ENCODE measurements at places on chromosomes 13 and 19. TPM values are rescaled to one million over a fixed set of nuclear protein-coding genes. Genes with fewer than 3 reads are reported as not detected.

ARID3A gene
- total RNA-seq: 10.2 TPM

ATXN8OS gene
- not detected for total RNA-seq

P2RY11 gene
- 43.1 TPM for total RNA-seq

TMEM38A gene
- total RNA-seq: 4.5 TPM

RINL gene
- 4.7 TPM for total RNA-seq

SIGLEC11 gene
- total RNA-seq: not detected

KL gene
- total RNA-seq: not detected

HS6ST3 gene
- total RNA-seq: 0.05 TPM

ZNF442 gene
- 0.44 TPM for total RNA-seq

USP12 gene
- 21.7 TPM for total RNA-seq

APOC1 gene
- total RNA-seq: 1.1 TPM

NLRP4 gene
- not detected for total RNA-seq

BRSK1 gene
- 5.1 TPM for total RNA-seq

LYL1 gene
- not detected for total RNA-seq

KIR2DL1 gene
- not detected for total RNA-seq

WDFY2 gene
- 56.2 TPM for total RNA-seq

ZNF677 gene
- total RNA-seq: not detected

NFILZ gene
- not detected for total RNA-seq

RNF113B gene
- total RNA-seq: not detected

TTYH1 gene
- total RNA-seq: not detected

KLK12 gene
- not detected for total RNA-seq

TSKS gene
- total RNA-seq: not detected

ATP1A3 gene
- not detected for total RNA-seq

EEF1AKMT1 gene
- total RNA-seq: 16.5 TPM

WDR62 gene
- total RNA-seq: 5.2 TPM

PCDH17 gene
- total RNA-seq: not detected

ZNF573 gene
- 11.9 TPM for total RNA-seq

KIR3DL2 gene
- total RNA-seq: not detected

RYR1 gene
- total RNA-seq: 0.28 TPM

POU2F2 gene
- total RNA-seq: 0.70 TPM

SPTBN4 gene
- total RNA-seq: 0.63 TPM

DMKN gene
- 90.7 TPM for total RNA-seq

NOSIP gene
- total RNA-seq: 57.9 TPM

OLFM2 gene
- total RNA-seq: not detected

EFNB2 gene
- total RNA-seq: 45.7 TPM

REXO1 gene
- total RNA-seq: 36.4 TPM

TINCR gene
- total RNA-seq: 0.21 TPM

KLF2 gene
- 3.3 TPM for total RNA-seq

KLK10 gene
- not detected for total RNA-seq

OVOL3 gene
- total RNA-seq: not detected

CD33 gene
- 0.33 TPM for total RNA-seq

LIN7B gene
- total RNA-seq: 3.2 TPM

CYP4F11 gene
- total RNA-seq: 8.1 TPM

ZNF568 gene
- 8.5 TPM for total RNA-seq

KEAP1 gene
- total RNA-seq: 48.5 TPM

ZNF614 gene
- 10.2 TPM for total RNA-seq

ZNF547 gene
- total RNA-seq: 4.3 TPM

LACC1 gene
- total RNA-seq: 14.1 TPM

SRRM5 gene
- total RNA-seq: 0.88 TPM

All from MCF 10A (cell line).